ENCODE measurements at places on chromosomes 16 and 17.

DNA sequence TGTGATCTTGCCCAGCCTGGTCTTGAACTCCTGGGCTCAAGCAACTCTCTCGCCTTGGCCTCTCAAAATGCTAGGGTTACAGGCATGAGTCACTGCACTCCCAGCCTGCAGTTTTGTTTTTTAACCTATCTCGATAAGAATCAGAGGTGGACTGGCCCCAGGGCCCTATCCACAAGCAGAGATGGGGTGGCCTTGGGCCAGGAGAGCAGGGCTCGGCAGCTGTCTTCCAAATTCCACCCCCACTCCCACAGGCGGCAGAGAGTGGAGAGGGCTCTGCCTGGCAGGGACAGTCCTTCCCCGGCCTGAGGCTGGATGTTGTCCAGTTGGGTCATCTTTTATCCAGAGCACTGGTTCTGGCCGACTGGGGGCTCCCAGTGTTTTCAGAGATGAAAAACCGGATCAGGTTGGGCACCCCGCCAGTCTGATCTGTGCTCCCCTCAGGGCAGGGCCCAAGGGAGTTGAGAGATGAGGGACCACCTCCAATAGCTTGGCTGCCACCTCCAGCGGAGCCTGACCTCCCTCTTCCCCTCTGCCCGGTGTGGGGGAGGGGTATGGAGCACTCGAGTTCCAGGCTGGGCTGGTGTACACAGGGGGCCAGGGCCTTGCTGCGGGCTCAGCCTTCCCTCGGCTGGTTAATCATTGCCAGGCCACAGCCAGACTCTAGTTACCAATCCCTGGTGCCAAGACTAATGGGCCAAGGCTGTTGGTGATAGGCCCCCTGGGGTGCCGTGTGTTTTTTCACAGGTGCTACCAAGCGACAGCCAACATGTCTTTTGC, 30.3 kb upstream of the MYO15B start:
- DNase-seq, result no peak

DNA sequence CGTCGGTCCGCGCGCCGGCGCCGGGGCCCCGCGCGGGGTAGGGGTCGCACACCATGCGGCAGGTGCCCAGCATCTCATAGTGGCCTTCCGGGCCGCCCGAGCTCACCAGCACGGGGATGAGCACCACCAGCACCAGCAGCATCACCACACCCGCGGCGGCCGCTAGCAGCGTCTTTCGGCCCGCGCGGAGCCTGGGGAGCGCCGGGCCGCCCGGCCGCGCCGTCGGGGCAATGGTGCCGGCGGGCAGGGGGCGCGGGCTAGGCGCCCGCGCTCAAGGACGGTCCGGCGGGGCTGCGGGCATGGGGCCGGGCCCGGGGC, 237 bp downstream of the C1QL1 start:
- DNase-seq, result no peak

DNA sequence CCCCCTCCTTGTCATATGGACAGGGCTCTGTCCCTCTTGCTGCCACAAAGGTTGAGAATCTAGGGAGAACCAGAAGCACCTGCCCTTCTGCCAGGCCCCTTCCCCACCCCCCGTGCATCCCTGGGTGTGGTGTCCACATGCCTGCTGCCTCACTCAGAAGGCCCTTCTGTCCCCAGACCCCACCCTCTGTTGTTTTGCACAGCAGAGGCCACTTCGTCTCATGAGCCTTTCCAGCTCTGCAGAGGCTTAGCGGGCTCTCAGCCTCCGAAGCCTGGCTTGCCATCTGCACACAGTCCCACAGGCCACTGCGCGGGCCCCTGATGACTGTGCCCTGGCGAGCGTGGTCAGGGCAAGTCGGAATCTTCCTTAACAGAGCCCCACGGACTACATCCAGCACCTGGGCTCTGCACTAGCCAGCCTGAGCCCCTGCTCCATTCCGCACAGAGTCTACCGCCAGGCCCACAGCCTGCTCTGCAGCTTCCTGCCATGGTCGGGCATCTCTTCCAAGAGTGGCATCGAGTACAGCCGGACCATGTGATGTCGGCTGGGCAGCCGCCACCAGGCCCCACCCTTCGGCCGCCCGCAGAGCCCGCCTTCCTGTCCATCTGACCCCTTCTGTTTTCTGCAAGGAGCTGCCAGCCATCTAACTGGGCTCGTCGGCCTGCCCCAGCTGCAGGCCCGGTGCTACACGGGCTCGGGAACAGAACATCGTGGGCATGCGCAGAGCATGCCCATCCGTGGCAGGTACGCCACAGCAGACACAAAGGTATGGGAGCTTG, 10.8 kb downstream of the C16orf90 start:
- DNase-seq, result no peak

DNA sequence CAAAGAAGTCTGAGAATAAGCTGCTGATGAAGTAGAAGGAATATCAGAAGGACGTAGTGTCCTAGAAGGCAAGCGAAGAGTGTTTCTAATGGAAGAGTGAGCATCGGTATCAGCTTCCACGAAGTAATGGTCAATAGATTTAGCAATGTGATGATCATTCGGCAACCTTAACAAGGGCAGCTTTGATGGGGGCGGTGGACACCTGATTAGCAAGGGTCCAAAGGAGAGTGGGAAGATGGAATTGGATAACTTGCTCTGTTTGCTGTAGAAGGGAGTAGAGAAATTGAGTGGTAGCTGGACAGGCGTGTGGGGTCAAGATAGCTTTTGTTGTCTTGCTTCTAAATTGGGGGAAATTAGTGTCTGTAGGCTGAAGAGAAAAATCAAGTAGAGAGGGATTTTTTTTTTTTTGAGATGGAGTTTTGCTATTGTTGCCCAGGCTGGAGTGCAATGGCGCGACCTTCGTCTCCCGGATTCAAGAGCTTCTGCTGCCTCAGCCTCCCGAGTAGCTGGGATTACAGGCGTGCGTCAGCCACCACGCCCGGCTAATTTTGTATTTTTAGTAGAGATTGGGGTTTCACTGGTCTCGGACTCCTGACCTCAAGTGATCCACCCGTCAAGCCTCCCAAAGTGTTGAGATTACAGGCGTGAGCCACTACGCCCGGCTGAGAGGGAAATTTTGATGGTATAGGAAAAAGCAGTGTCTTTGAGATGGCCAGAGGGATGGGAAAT, 13.9 kb upstream of the HES7 start:
- no peak for DNase-seq

GRCh38 chr16:4316108-4316863, 419 bp downstream of the GLIS2 start:
- DNase-seq, result no peak

GRCh38 chr17:50558581-50558940, 2.0 kb upstream of the CACNA1G start:
- DNase-seq, result no peak

- DNase-seq, result no peak
Measured at GRCh38 chr17:6135236-6135635, 65.1 kb downstream of the WSCD1 start.

- peak; percentile 96 for DNase-seq
Measured at GRCh38 chr17:78342449-78343186, 17.3 kb downstream of the SOCS3 start.

DNA sequence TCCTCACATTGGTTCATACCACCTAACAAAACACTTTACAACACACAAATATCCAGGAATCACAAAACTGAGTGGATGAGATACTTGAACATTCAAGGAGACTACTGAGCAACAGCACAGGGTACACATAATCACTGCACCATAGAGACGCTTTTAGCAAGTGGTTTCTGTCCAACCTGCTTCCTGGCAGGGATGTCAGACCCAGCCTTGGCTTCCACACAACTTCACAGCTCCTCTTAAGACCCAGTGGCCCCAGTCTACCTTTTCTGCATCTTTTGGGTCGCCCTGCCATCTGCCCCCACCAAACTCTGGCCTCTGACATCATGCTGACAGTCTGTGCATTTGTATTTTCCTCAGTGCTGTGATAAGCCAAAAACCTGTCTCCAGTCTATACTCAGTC, 5.9 kb upstream of the CORO6 start:
- no peak for DNase-seq

DNA sequence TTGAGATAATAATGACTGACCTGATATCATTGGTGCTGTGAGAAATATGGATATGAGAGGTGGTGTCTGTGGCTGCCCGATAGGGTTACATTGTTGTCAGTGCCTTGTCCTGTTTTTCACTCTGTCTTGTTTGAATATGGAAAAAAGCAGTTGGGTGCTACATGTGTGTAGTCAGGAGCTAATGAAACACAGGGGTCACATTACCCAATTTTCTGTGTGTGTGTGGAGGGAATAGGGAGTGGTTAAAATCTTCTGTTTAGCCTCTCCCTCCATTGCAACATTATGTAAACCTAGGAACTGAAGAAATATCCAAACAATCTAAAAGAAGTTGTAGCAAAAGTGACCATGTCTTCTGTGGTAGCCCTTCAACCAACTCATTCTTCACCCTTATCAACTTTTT, 527.7 kb upstream of the SOX9 start:
- DNase-seq, result no peak

GRCh38 chr16:72753881-72754280, 294.0 kb downstream of the ZFHX3 start:
- DNase-seq, result no peak

DNA sequence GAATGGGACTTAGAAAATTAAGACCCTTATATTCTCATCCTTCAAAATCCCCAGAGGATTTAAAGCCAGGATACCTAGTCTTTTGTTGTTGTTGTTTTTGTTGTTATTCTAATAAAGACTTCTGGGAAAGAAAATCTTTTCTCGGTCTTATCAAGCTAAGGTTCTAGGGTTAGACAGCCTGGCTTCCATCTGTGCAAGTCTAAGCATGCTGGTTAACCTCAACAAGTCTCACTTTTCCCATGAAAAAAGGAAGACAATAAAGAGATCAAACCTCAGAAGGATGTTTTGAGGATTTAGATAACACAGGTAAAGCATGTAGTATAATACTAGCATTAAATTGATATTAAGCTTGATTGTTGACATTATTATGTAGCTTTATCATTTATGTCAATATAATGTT, 486.4 kb upstream of the SOX9 start:
- DNase-seq, result no peak

- peak; percentile 78 for DNase-seq
Measured at GRCh38 chr17:80498242-80498919, 22.0 kb upstream of the NPTX1 start.

DNA sequence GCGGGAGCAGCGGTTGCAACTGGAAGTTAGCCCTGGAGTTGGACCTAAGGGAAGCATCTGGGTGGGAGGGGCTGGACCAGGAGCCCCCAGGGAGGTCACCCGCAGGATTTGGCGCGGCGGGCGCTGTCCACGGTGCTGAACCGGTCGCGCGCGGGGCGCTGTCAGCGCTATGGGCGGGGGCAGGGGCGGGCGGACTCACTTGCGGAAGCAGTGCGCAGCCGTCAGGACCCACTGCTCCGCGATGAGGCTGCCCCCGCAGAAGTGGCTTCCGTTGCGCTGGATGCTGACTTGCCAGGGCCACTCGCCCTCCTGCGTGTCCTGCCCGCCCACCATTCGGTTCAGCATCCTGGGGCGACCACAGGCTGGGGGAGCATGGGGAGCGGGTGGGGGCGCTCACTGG, 4.5 kb downstream of the PRSS27 start:
- peak; percentile 76 for DNase-seq

GRCh38 chr16:89038221-89038721, 55.4 kb upstream of the ACSF3 start:
- no peak for DNase-seq

- DNase-seq, result no peak
Measured at GRCh38 chr16:57169327-57169726, 16.5 kb downstream of the PSME3IP1 start.

GRCh38 chr16:15608398-15609285, 34.3 kb downstream of the MARF1 start:
- no peak for DNase-seq

DNA sequence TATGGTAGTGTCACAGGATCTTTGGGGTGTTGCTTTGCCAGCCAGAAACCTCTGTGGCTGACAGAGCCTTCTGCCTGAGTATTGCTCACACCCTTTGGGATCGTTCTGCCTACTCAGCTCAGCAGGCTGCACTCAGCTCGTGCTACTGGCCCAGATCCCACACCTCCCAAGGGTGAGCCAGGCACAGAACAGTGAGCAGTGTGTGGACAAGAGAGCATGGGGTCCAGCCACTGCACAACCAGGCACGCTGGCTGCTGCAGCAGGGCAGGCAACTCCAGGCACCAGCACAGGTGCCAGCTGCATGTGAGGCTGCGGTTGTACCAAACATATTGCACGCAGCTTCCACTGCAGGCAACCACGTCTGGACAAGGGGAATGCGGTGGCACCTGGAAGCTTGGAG, 84.9 kb downstream of the CYB561 start:
- DNase-seq, result no peak

Data from muscle of back (tissue), 13 donors.